ENCODE measurements at places on chromosomes 11 and 22. TPM values are rescaled to one million over a fixed set of nuclear protein-coding genes. Genes with fewer than 3 reads are reported as not detected.

The MMP10 gene
- not detected for total RNA-seq

- H3K27ac ChIP-seq = no peak overlapping the region
- DNase-seq = no peak
- no peak overlapping the region for H3K4me3 ChIP-seq
- H3K27me3 ChIP-seq = no peaks in the 10 kb centered on the region
- no peaks in the 10 kb centered on the region for H3K36me3 ChIP-seq
- no peaks in the 10 kb centered on the region for H3K4me1 ChIP-seq
Observed at GRCh38 chr11:86421946-86422345, 47.3 kb downstream of the CCDC81 start.

DNA sequence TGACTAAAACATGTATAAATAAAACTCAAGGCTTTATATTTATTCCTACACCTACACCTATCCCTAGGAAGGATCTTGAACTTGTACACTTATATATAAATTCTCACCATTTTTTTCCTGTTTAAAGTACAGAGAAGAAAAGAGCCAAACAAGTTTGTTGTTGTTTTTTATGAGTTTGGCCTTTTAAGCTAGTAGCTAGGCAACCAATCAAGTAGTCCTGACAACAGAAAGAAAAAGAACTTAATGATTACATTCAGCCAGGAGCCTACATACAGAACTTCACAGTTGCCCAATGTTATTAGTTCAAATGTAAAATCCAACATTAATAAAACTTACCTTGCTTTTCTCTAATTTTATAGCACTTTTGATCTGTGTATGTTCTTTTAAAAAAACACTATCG lies 316.2 kb downstream of the SOX6 start:
- H3K27ac ChIP-seq = no peak overlapping the region
- no peaks in the 10 kb centered on the region for H3K27me3 ChIP-seq
- no peaks in the 10 kb centered on the region for H3K4me1 ChIP-seq
- DNase-seq = no peak
- H3K36me3 ChIP-seq = no peaks in the 10 kb centered on the region
- no peak overlapping the region for H3K4me3 ChIP-seq

- H3K27me3 ChIP-seq = no peaks in the 10 kb centered on the region
- H3K4me1 ChIP-seq = no peaks in the 10 kb centered on the region
Observed at GRCh38 chr11:1292644-1293618, 16.5 kb downstream of the TOLLIP start.

GRCh38 chr11:65952052-65952521 lies 6.8 kb downstream of the TSGA10IP start:
- no peaks in the 10 kb centered on the region for H3K27me3 ChIP-seq
- H3K4me1 ChIP-seq = peaks cover 9% of the 10 kb centered on the region
- H3K4me3 ChIP-seq = no peak overlapping the region
- H3K27ac ChIP-seq = no peak overlapping the region

Data from natural killer cell (primary cell).